ENCODE measurements at places on chromosomes 3 and 15.

GRCh38 chr3:42762046-42762724, 10.9 kb downstream of the CCDC13 start:
- H3K36me3 ChIP-seq, result no peaks in the 10 kb centered on the region
- H3K4me3 ChIP-seq, result no peak overlapping the region
- DNase-seq, result no peak
- H3K27ac ChIP-seq, result no peak overlapping the region

GRCh38 chr3:179702271-179702947, 49.6 kb downstream of the USP13 start:
- no peak overlapping the region for H3K4me3 ChIP-seq
- H3K27ac ChIP-seq, result no peak overlapping the region
- H3K4me1 ChIP-seq, result no peaks in the 10 kb centered on the region
- no peak for DNase-seq
- no peaks in the 10 kb centered on the region for H3K27me3 ChIP-seq

DNA sequence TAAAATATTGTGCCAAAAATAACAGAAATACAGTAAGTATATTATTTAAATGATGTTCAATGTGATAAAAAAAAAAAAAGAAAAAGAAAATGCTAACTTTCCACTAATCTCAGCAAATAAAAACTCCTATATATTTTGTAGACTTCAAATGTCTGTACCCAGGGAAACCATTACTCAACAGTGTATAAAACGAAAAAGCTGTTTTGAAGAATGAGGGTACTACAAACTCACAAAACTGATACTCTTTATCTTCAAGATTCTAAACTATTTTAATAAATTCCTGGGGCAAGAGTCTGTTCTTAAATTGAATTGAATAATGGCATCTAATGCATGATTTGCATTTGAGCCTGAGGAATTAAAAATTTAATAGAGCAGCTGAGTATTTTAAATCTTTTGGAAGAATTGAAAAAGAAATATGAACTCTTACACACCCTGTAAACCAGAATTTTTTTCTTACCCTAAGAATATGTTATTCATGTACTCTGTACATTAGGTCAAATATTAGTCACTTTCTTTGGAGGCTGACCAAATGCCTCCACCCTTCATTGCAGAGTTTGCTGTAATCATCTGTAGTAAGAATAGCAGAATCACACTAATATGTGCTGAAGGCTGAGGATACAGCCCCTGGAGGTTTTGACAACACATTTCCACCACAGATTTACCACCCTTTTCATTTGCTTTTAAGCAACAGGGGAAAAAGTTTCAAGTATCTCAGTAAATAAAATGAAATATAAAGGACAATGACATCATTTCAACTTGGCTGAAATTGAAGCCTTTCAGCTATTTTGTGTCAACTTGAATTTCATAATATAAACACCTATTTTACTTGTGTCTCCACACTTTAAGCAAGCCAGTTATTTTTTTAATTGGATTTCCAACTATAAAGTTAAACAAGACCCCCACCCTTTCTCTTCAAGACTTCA, 79.7 kb downstream of the FBN1 start:
- no peaks in the 10 kb centered on the region for H3K36me3 ChIP-seq
- H3K4me1 ChIP-seq, result peaks cover 29% of the 10 kb centered on the region
- H3K27ac ChIP-seq, result no peak overlapping the region
- no peak overlapping the region for H3K4me3 ChIP-seq

- H3K27ac ChIP-seq, result no peak overlapping the region
- no peak for DNase-seq
- H3K27me3 ChIP-seq, result peaks cover 10% of the 10 kb centered on the region
- H3K4me3 ChIP-seq, result no peak overlapping the region
- H3K36me3 ChIP-seq, result no peaks in the 10 kb centered on the region
Observed at GRCh38 chr3:32215185-32215584, 23.3 kb upstream of the CMTM8 start.

DNA sequence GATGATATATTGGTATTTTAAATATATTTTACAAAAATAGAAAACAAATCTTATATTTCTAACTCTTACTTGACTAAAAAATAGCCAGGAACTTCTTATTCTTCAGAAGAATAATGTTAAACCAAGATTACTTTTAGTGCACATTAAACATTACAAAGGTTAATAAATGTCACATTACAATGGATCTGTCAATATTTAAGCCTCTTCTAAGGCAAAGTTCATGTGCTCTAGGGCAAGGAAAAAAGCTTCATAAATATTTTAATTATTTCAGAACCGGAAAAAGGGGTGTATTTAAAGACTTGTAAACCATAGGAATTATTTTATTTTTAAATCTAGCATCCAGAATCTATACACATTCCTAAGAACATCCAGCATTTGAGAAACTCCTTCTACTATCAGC, 166.9 kb upstream of the ROBO2 start:
- no peak overlapping the region for H3K27ac ChIP-seq
- H3K36me3 ChIP-seq, result no peaks in the 10 kb centered on the region
- no peaks in the 10 kb centered on the region for H3K27me3 ChIP-seq
- DNase-seq, result no peak
- H3K4me3 ChIP-seq, result no peak overlapping the region

GRCh38 chr15:85642065-85642692, 152.5 kb downstream of the KLHL25 start:
- H3K27me3 ChIP-seq, result no peaks in the 10 kb centered on the region
- peak overlapping the region; percentile 87 for H3K27ac ChIP-seq
- peaks cover 26% of the 10 kb centered on the region for H3K4me1 ChIP-seq
- peaks cover 77% of the 10 kb centered on the region for H3K36me3 ChIP-seq
- H3K4me3 ChIP-seq, result no peak overlapping the region
- DNase-seq, result no peak

DNA sequence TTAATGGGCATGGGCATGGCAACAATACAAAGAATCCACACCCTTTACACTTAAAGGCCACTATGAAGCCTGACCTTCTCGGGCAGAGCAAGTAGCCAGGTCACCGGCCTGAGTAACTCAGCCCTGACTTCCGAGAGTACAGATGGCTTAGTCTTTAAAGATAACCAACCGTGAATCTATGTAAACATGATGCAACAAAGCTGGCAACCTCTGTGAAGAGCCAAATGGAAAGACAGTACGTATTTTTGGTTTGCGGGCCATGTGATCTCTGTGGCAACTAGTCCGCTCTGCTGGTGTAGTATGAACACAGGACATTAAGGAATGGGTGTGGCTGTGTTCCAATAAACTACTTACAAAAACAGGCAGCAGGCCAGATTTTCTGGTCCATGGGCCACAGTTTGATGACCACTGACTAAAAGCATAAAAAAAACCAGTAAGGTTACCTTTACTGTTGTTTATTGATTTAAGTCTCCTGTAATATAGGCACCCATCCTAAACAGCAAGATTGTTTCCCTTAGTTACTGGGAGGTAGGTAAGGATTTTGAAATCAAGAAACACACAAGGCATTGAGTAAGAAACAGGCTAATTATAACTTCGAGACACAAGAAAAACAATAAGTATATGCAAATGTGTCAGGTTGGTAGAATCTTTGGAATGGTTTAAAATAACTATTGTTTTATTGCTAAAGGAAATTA, 14.5 kb downstream of the RIOX2 start:
- no peak for DNase-seq
- H3K27me3 ChIP-seq, result no peaks in the 10 kb centered on the region
- H3K36me3 ChIP-seq, result peaks cover 14% of the 10 kb centered on the region
- peaks cover 13% of the 10 kb centered on the region for H3K4me1 ChIP-seq

DNA sequence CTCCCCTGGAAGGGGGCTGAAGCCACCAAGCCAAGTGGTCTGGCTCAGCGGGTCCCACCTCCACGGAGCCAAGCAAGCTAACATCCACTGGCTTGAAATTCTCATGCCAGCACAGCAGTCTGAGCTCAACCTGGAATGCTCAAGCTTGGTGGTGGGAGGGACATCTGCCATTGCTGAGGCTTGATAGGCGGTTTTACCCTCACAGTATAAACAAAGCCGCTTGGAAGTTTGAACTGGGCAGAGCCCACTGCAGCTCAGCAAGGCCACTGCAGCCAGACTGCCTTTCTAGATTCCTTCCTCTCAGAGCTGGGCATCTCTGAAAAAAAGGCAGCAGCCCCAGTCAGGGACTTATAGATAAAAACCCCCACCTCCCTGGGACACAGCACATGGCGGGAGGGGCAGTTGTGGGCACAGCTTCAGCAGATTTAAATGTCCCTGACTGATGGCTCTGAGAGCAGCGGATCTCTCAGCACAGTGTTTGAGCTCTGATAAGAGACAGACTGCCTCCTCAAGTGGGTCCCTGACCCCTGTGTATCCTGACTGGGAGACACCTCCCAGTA, 23.2 kb upstream of the IGSF10 start:
- H3K4me1 ChIP-seq, result peaks cover 7% of the 10 kb centered on the region
- H3K27ac ChIP-seq, result no peak overlapping the region
- H3K4me3 ChIP-seq, result no peak overlapping the region
- H3K36me3 ChIP-seq, result peaks cover 12% of the 10 kb centered on the region

- no peak overlapping the region for H3K27ac ChIP-seq
- peaks cover 27% of the 10 kb centered on the region for H3K27me3 ChIP-seq
- no peaks in the 10 kb centered on the region for H3K36me3 ChIP-seq
- DNase-seq, result no peak
- no peak overlapping the region for H3K4me3 ChIP-seq
Observed at GRCh38 chr15:52912172-52912571, 122.0 kb upstream of the ONECUT1 start.

- H3K27ac ChIP-seq, result no peak overlapping the region
- peaks cover 4% of the 10 kb centered on the region for H3K27me3 ChIP-seq
- H3K36me3 ChIP-seq, result peaks cover 4% of the 10 kb centered on the region
- H3K4me3 ChIP-seq, result peak overlapping the region; percentile 33
- H3K4me1 ChIP-seq, result peaks cover 33% of the 10 kb centered on the region
Observed at GRCh38 chr15:98599909-98600691, 48.2 kb upstream of the IGF1R start.

DNA sequence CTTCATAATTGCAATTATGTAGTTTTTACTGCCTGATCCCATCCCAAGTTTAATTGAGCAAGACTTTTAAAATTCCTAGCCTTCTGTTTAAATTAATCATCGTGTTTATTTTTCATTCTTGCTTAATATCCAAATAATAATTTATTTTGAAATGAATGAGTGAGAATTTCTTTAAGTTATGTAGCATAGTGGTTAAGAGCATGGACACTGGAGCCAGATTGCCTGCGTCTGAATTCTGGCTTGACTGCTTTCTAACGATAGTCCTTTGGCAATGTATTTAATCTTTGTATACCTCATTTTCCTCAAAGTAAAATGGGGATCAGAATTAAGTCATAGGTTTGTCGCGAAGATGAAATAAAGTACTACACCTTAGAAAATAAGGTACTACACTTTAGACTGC, 71.4 kb downstream of the LRRC49 start:
- no peak overlapping the region for H3K4me3 ChIP-seq
- H3K27me3 ChIP-seq, result no peaks in the 10 kb centered on the region
- DNase-seq, result no peak
- no peak overlapping the region for H3K27ac ChIP-seq
- H3K36me3 ChIP-seq, result peaks cover 29% of the 10 kb centered on the region

- no peaks in the 10 kb centered on the region for H3K36me3 ChIP-seq
- H3K4me1 ChIP-seq, result no peaks in the 10 kb centered on the region
- no peak overlapping the region for H3K4me3 ChIP-seq
Observed at GRCh38 chr3:11021611-11022011, 29.1 kb downstream of the SLC6A1 start.

DNA sequence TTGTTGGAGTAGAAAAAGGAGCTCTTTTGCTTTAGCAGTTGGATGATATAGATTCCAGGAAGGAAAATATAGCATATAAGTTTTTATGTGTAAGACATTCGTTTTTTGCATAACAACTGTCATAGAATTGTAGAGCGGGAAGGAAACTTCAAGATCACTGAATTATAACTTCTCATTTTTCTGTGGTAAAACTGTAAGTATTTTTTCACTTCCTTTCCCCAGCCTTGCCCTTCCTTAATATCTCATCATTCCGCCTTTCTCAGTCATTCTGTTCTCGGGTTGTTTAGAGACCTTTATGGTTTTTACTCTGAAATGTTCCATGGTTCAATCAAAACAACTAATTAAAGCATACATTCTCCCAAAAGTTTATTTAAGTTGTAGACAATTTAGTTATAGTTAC, 1.1 kb downstream of the EAF2 start:
- no peak overlapping the region for H3K27ac ChIP-seq
- peaks cover 19% of the 10 kb centered on the region for H3K36me3 ChIP-seq
- peaks cover 35% of the 10 kb centered on the region for H3K4me1 ChIP-seq

GRCh38 chr3:49700453-49701128, 11.2 kb downstream of the RNF123 start:
- no peaks in the 10 kb centered on the region for H3K36me3 ChIP-seq
- H3K4me1 ChIP-seq, result no peaks in the 10 kb centered on the region
- DNase-seq, result no peak
- no peak overlapping the region for H3K4me3 ChIP-seq
- peak overlapping the region; percentile 48 for H3K27ac ChIP-seq

Data from nephron progenitor cell (in vitro differentiated cells).